Psoas muscle (tissue), 8 donors: ENCODE measurements at places on chromosomes 3 and 15. TPM values are rescaled to one million over a fixed set of nuclear protein-coding genes. Genes with fewer than 3 reads are reported as not detected.

DNA sequence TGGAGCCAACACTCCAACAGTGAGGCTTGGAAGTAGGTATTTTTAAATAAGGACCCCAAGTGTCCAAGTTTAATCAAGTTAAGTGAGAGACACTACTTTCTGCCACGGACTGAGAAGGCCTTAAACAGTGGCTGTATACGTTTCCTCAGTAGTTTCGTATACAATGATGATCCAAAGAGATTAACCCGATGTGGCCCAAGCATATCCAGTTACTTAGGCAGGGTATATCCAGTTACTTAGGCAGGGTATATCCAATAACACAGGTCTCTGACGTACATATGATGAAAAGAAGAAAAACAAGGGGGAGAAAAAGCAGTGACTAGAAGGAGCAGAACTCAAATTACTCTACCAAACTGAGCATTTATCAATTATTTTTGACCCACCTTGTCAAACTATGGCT, 591.4 kb downstream of the FOXP1 start:
- no peak for DNase-seq

DNA sequence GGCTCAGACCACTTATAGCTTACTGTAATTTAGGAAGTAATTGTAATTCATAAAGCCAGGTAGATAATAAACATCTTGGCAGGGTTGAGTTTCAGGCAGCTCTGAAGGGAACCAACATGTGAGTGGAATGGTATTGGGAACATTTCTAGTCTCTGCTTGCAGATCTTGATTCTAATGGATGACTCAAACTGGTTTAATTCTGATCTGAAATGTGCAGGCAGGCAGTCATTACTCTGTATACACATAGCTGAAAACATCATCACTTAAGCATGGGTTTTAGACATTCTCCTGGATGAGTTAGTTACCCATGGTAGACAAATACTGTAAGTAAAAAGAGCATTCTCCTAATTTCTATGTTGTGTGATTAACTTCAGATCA, 317.0 kb upstream of the TPRG1 start:
- DNase-seq, result no peak

DNA sequence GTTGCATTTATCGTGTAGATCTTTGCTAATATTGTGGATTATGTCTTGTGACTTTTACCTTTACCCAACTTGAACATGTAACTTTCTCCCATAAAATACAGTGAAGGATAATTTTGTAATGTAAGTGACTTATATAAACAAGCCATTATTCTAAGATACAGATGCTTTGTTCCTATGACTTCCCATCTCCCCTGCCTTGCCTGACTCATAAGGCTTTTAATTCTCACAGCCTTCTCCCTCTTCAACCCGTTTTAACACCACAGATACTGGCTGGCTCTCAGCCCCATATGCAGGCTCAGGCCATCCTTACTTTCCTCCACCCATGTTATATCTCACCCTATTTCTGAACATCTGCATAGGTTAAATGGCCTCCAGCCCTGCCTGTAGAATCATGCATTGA, 4.1 kb downstream of the CCNDBP1 start:
- DNase-seq, result no peak

- DNase-seq, result peak; percentile 47
Measured at GRCh38 chr3:184676927-184677326, 34.9 kb downstream of the MAGEF1 start.

DNA sequence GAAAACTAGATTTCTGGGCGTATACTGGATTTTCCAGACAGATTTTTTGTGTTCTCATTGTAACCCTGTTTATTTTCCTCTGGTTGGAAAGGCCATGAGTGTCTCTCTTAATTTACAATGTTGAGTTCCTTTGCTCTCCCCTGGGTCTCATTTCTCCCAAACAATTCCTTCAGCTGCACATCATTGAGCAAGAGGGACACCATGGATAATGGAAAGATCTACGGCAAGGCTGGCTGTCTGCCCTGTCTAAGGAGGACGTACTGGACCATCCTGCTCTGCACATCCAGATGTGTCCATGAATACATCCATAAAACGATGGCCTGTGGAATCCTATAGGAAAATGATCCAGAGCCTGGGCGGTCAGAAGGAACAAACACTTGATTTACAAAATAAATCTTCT, 258.1 kb upstream of the MCTP2 start:
- DNase-seq, result peak; percentile 74

GRCh38 chr15:99445272-99445850, 120.4 kb upstream of the MEF2A start:
- DNase-seq, result no peak

- DNase-seq, result no peak
Measured at GRCh38 chr15:86558252-86558651, 478.6 kb downstream of the AGBL1 start.

DNA sequence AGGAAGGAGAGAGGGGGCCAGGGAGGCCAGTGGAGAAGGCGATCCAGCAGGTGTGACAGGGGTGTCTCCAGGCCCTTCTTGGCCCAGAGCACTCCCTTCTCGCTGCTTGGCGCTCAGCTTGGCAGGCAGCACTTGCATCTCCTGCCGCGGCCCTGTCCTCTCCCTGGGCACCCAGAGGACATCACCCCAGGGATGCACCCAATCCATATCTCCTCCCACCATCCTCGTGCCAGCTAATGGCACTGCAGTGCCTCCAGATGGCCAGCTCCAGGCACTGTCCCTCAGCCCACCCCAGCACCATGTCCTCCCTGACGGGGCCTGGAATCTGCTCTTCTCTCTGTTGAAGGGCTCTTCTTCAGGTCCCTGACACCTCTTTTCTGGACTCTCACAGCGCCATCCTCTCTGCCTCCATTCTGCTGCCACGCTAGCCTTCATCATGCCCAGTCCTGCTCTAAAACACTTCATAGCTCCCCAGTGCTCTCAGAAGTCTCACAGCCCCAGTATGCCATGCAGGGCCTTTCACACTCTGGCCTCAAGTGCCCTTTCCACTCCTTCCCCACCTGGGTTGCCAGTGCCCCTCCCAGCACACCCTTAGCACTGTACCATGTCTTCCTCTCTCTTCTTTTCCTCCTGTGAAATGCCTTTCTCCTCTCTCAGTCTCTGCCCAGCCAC, 106.8 kb upstream of the SLC6A11 start:
- DNase-seq, result no peak

DNA sequence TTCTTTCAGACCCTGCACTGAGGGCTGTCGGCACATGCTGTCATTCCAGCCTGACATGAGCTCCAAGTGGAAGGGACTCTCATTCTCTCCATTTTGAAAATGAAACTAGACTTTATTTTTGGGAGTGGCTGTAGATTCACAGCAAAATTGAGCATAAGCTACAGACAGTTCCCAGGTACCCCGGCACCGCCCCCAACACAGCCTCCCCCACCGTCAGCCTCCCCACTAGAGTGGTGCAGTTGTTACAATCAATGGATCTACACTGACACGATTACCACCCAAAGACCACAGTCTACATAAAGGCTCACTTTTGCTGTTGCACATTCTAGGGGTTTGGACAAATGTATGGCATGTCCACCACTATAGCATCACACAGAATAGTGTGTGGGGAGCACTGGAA, 29.5 kb upstream of the FGD5 start:
- no peak for DNase-seq

GRCh38 chr3:143031327-143031726, 30.0 kb downstream of the U2SURP start:
- no peak for DNase-seq

DNA sequence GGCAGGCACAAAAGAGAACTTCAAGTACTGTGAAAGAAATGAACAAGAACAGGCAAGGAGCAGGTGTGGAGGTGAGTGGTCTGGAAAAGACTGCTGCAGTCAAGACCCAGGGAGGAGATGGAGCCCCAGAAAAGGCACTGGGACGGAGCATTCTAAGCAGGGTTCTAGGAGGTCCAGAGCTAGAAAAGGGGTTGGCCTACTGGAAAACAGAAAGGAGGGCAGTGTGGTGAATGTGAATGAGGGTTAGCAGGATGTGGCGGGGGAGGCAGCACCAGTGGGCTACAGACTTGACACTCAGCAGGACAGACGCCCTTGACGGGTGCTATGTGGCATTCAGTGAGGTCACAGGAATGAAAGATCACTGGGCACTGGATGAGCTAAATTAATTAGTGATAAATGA, 75.7 kb downstream of the SENP2 start:
- no peak for DNase-seq

GRCh38 chr3:24052446-24052845, 107.4 kb downstream of the NR1D2 start:
- no peak for DNase-seq

- DNase-seq, result no peak
Measured at GRCh38 chr15:47513471-47513870, 203.8 kb upstream of the SEMA6D start.

DNA sequence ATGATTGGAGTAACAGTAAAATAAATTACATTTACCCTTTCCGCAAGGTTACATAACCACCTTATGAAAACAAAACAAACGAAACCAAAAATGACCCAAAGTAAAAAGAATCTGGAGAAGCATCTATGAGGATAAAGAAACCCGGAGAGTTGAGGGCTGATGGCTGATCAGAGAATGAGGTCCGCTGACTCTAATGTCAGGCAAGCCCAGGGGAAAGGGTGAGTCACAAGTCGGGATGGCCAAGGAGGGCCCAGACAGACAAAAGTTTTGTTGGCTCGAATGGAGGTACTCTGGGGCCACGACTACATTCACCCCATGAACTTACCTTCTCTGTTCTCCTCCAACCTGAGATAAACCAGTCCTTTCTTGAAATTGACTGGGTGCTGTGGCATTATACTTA, 95.7 kb downstream of the RORA start:
- DNase-seq, result no peak

DNA sequence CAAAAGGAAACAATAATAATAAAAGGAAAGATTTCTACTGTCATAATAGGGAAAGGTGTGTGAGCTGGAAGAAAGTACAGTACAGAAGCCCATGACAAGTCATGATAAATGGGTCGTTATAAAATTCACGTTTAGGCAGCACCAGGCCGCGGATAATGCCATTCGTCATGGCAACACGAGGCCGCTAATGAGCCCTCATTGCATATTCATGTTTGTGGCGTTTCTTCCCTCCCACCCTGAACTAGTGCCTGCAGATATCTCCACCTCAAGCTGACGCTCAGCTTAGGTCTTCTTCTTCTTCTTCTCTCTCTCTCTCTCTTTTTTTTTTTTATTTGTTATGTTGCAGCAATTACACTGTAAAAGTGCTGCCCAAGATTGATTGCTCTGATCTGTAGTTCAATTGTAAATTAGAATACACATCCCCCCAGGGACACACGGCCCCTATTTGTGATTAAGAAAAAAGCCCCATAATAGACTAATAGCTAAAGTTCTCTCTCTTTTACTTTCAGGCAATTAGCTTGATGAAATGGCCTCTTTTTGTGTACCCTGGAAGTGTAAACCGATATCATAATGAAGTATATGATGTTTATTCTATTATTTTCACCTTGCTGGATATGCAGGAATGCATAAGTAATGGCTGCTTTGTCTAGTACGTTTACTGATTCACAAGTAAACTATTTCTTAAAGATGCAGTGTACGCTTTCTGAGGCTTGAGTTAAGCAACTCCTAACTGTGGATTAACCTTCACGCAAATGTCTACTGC, 61.9 kb upstream of the NR2F2 start:
- DNase-seq, result no peak

DNA sequence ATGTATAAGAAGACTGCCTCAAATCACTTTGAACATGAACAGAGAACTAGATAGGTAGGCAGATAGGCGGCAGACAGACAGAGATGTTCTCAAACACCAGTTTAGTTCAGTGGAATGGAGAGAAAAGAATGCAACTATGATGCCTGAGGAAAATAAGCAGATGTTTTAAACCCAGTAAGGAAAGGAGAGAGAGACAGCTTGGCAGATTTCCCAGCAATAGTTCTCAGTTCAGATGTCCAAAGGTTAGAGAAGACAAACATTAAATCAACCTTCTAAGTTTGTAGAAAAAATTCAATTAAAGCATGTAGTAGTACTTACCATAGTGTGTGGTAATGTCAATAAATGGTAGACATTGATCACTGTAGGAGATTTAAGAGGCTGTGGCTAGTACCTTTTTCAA, 209.6 kb upstream of the PFN2 start:
- DNase-seq, result no peak

- DNase-seq, result peak; percentile 19
Measured at GRCh38 chr15:38699633-38700230, 135.1 kb upstream of the RASGRP1 start.

DNA sequence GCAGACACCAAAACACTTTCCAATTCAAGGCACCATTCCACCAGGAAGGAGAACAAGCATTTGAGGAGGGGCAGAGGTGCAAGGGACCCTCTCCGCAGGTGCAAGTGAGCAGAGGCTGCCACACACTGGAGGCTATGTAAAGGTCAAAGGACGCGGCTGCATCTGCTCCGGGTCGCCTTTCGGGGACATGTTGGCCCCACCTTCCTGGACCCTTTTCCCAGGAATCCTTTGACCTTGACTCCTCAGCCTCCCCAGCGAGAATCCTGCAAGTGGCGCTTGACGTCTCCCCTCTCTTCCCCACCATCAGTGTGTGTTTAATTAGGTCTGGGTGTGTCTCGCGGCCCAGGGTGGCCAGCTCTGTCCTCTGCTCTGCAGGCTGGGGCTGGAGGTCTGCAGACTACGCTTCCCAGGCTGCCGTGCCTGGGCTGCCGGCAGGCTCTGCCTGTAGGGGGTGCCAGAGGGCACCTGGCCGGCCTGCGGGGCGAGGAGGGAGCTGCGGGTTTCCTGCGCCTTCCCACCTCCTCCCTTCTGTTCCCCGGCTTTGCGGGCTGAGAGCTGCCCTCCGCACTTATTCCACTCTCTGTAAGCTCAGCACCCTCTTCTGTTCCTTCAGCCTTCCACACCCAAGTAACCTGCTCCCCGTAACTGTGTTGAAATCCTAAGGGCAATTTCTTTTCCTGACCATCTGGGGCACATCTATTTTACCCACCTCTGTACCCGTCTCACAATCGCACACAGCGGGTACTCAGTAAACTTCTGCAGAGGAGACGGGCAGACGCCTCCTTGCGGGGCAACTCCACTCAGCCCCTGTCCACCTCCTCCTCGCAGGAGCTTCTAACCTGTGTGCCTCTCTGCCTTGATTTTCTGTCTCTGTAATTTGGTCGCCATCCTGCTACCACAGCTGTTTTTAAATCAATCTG, 129.8 kb downstream of the NSMCE3 start:
- peak; percentile 52 for DNase-seq

Gene BTBD1
- 133 TPM for total RNA-seq

Gene IGSF11
- total RNA-seq, result 8.5 TPM

Gene DLG1
- total RNA-seq, result 57.6 TPM

Gene LRTM1
- total RNA-seq, result not detected

Gene COL6A5
- total RNA-seq, result not detected

Gene PTX3
- total RNA-seq, result 0.19 TPM

Gene PROS1
- 9.0 TPM for total RNA-seq

Gene UPK1B
- not detected for total RNA-seq
